ENCODE measurements at places on chromosomes 6 and 20.

GRCh38 chr6:156719720-156720563 is 57.2 kb upstream of the ARID1B start:
- DNase-seq: peak; percentile 21

DNA sequence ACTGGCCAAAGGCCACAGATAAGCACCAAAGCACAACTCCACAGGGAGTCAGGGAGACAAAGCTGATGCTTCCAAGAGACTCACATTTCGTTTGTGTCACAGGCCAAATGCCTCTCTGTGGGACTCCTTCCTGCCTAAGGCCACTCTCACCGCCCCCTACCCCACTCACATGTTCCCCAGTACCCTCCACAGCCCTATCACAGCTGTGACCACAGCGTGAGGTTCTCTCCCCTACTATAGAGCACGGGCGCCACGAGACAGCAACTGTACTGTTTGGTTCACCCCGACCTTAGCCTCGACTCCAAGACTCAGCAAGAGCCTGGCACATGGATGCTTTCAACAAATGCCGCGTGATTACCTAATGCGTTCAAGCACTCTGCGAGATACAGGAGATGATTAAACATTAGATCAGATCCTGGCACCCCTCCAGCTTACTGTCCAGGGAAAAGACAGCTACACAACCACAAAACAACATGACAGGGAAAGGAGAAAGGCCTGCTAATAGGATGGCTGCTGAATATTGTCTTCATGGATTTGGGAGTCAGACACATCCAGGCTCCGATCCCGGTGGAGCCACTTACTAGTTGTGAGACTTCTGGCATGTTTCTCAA is 105.5 kb downstream of the AGPAT4 start:
- DNase-seq: no peak

- no peak for DNase-seq
Observed at GRCh38 chr6:14089224-14089623, 28.3 kb upstream of the CD83 start.

- DNase-seq: no peak
Observed at GRCh38 chr6:34138914-34139510, 6.9 kb downstream of the GRM4 start.

DNA sequence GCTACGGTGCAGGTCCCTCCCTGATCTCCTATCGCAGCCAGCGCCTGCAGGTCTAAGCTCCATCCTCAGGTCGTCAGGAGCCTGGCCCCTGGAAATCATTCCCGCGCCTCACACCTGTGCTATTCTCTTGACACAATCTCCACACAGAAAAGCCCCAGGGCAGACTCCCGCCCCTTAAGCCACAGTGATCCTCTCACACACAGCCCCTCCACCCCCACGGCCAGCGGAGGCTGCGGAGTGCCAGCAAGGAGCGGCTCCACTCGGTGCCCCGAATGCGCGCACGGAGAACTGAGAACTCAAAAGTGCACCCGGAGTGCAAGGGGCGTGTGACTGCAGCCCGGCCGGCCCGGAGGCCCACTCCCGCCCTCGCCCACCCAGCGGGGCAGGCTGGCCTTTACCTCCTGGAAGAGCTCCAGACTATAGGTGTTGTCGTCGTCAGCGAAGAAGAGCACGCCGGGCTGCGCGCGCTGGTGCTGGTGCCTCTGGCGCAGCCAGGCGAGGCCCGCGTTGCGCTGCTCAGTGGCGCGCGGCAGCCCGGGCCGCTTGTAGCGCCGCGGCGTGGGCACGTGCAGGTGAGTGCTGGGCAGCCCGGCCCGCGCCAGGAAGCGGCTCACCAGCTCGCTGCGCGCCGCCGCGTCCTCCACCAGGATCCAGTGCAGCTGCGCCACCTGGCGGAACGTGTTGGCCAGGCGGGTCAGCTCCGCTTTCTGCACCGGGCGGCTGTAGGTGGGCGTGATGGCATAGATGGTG is 1.2 kb downstream of the B3GAT2 start:
- DNase-seq: peak; percentile 55

GRCh38 chr6:119350952-119351372 is 1.4 kb upstream of the MAN1A1 start:
- no peak for DNase-seq

- no peak for DNase-seq
Observed at GRCh38 chr20:36836591-36837269, 39.2 kb upstream of the TLDC2 start.

DNA sequence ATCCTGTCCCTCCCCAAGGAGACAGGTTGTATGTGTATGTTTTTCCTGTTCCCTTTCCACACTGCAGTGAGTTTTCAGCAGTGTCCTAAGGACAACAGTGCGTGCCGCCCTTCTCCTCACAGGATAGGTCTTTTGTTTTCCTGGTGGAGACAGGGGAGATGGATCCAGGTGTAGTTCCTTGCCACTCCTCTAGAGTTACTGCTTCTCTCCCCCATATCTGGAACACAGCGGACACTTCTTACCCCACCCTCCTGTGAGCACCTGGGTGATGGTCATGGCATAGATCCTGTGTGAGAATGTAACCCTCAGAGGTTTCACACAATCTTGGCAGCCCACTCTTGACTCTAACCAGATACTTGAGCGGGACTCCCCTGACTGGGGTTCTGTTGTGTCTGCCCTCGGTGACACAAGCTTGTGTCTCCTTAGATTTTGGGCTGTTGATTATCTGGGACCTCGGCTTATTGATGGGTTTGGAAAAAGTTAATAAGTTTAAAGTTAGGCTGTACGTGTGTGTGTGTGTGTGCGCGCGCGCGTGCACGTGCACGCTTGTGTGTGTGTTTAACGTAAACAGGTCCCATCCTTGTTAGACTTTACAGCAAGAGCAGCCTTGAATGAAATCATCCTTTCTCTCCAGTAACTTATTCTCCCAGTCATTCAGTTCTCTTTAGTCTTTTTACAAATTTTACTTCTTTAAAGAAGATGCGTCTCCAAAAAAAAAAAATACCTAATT is 131.3 kb upstream of the EDN1 start:
- no peak for DNase-seq

DNA sequence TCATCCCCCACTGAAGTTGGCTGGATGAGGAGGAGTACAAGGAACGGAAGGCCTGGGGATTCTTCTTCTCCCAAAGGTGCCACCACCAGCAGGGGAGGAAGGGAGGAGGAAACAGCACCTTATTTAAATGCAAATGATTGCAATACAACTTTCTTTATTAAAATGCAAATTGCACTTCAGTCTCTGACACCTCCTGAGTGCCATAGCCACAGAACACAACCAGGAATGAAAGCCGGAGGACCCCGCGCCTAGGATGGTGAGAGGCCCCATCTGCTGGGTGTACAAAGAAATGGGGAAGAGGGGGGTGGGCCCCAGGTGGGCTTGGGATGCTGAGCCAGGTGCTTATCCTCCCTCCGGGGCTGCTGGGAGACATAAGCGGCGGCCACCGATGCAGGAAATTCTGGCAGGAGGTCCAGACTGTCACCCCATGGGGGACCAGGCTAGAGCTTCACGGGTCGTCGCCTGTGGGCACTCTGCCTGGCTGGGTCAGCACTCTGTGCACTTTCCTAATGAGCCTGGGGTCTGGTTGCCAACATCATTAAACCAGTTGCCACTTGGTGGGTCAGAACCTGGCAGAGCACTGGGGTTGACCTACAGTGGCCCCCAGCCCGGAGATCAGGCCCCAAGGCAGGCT is 154.2 kb upstream of the MLN start:
- DNase-seq: no peak
